Progenitor cell of endocrine pancreas (in vitro differentiated cells): ENCODE measurements at places on chromosomes 2 and 18. TPM values are rescaled to one million over a fixed set of nuclear protein-coding genes. Genes with fewer than 3 reads are reported as not detected.
A peak's percentile ranks its signal among the peaks of the same experiment; 100 is the strongest.

DNA sequence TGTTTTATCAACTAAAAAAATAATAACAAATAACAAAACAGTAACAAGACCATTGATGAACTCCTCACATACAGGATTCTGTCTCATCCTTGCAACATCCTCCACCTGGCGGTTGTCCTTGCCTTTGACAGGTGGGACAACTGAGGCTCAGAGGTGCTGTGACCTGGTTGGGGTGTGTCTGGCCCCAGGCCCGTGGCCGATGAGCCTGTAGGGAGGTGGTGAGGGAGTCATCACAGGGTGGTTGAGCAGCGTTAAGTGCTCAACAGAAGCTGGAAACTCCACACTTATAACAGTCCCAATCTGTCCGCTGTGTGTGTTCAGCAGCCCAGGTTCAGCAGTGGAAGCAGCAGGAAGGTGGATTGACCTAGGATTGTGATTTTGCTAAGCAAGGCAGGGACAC lies 131.6 kb upstream of the RAB12 start:
- DNase-seq = no peak
- H3K27me3 ChIP-seq = peaks cover 24% of the 10 kb centered on the region
- H3K27ac ChIP-seq = no peak overlapping the region
- H3K4me3 ChIP-seq = no peak overlapping the region
- H3K36me3 ChIP-seq = no peaks in the 10 kb centered on the region
- peaks cover 2% of the 10 kb centered on the region for H3K4me1 ChIP-seq

- no peaks in the 10 kb centered on the region for H3K27me3 ChIP-seq
- no peaks in the 10 kb centered on the region for H3K36me3 ChIP-seq
- no peak overlapping the region for H3K27ac ChIP-seq
- DNase-seq = no peak
Observed at GRCh38 chr2:169653636-169654035, 40.6 kb downstream of the CFAP210 start.

- DNase-seq = no peak
- no peak overlapping the region for H3K4me3 ChIP-seq
- H3K36me3 ChIP-seq = no peaks in the 10 kb centered on the region
- no peaks in the 10 kb centered on the region for H3K27me3 ChIP-seq
Observed at GRCh38 chr2:212912445-212913103, 238.8 kb downstream of the IKZF2 start.

DNA sequence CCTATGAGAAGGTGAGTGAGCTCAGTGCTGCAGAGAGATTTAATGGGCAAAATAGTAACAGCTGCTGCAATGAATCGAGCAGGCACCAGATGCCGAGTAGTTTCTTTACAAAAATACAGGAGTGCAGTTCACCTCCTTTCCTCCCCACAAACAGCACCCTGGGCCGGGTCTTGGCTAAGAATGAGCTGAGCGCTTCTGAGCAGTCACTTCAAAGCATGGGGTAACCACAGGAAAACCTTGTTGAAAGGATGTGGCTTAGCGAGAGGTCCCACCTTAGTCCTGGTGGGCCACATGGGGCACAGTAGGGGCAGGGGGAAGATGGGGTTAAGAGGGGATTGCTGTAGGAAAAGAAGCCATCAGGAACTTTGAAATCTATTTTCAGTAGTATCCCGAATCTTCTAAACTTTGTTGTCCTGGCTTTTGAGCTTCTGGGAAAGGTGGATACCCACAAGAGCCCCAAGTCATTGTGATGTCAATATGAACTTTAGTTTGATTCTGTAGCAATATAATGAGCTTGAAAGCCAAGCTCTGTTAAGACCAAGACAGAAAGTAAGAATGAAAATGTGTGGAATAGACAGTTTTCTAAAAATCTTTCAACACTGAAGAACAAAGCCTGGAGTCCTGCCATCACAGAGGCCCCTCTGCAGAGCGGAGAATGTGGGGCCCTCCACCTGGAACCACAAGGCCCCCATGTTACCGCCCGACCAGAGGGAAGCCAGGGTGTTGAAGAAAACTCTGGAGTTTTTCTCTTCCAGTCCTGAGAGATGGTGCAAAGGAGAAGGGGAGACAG lies 101.0 kb upstream of the ZNF236 start:
- DNase-seq = no peak
- H3K36me3 ChIP-seq = no peaks in the 10 kb centered on the region
- no peak overlapping the region for H3K4me3 ChIP-seq
- peak overlapping the region; percentile 68 for H3K27ac ChIP-seq

- H3K4me1 ChIP-seq = peaks cover 3% of the 10 kb centered on the region
- H3K27me3 ChIP-seq = peaks cover 3% of the 10 kb centered on the region
- no peak for DNase-seq
- no peaks in the 10 kb centered on the region for H3K36me3 ChIP-seq
Observed at GRCh38 chr18:45085916-45086624, 405.4 kb downstream of the SETBP1 start.

CDH2 gene
- 197 and 210 TPM in 2 replicates for total RNA-seq

NGEF gene
- total RNA-seq = 0.71 and 1.2 TPM in 2 replicates
